ENCODE measurements at places on chromosomes 3 and 15.
A peak's percentile ranks its signal among the peaks of the same experiment; 100 is the strongest.

DNA sequence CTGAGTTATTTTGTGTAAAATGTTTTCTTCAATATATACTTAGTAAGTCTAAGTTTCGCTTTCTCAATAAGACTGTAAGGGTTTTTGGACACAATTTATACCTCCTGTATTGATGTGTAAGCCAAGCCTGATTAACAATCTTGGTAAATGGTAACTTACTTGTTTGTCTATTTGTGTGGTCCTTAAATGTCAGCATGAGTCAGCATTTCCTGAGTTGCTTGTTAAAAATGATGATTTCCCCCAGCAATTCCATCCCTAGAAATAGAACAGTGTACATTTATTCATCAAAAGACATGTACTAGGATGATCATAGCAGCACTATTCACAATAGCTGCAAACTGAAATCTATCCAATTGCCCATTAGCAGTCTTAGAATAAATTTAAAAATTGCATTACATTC is 53.4 kb upstream of the LRIG1 start:
- no peak for DNase-seq

DNA sequence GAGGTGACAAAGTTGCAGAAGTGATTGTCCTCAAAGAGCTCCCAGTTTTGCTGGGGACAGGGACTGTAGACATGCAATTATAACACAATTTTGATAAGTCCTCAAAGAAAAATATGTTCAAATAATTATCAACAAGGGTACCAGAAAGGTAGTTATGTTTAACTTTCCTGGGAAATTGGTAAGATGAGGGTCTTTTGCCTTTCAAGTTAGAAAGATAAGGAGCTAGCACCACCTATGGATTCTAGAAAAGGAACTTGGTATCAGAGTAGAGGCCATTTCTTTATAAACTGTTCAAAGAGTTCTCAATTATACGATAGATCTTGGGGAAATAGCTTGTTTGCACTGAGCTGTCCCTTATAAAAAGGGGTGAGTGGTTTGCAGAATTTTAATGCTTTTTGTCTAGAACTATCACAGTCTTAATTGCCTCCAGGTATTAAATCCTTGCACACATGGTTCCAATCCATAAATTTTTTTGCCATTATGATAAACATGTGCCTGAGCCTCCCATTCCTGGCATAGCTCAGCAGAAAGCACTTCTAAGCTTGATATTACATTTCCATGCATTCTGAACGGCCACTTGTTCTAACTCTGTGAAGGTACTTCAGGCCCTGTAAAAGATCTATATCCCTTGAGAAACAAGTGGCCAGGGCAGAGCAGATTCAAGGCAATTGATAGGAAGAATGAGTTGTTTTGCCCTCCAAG is 247.5 kb upstream of the LRIG1 start:
- DNase-seq, result no peak

DNA sequence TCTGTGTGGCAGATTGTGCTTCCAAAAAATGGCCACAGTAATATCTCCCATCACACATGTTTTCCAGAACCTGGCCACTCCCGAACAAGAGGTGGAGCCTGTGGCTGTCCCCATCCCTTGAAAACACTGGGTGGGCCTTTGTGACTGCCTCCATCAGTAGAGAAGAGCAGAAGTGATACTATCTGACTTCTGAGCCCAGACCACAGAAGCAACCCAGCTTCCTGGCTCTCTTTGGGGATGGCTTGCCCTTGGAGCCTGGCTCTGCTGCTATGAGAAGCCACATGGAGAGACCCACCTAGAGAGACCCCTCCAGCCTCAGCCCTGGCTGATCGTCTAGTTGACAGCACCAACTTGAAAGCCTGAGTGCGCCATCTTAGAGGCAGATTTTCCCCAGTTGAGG is 39.8 kb upstream of the CMTM8 start:
- no peak for DNase-seq

GRCh38 chr3:23084367-23084766 is 118.8 kb upstream of the UBE2E2 start:
- no peak for DNase-seq

- DNase-seq, result peak; percentile 26
Observed at GRCh38 chr15:28075573-28075972, 23.5 kb downstream of the OCA2 start.

DNA sequence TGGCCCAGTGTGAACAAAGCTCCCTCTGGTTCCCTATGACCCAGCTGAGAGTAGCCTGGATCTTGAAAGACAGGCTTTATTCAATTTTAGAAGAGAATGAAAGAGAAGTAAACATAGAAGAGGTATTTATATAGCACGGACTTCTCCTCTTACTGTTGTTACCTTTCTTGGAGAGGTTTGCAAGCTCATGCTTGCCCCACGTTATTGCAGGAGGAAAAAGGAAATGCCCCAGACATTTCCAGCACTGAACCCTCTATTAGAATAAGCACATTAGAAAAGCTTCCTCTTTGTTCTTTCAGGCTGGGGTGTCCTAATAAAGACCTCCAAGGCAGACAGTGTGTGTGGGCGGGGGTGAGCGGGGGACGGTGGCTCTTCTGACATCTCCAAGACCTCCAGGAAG is 98.7 kb upstream of the AGBL1 start:
- no peak for DNase-seq

- DNase-seq, result no peak
Observed at GRCh38 chr3:12560505-12561190, 3.8 kb downstream of the MKRN2 start.

DNA sequence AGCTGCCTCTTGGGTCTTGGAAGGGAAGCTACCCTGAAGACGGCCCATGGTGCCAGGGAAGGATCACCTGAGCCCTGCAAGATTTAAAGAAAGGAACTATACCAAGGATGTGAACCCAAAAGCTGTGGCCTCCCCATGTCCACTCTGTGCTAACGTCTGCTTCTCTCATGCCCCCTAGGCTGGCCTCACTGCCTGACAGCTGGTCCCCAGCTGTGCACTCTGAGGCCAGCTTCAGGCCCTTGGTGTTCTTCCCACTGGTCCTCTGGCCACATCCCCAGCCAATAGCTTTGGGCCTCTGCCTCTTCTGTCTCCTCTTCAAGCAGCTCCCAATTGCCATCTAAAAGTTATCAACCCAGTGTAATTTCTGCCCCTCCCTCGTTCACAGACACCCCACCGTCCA is 5.2 kb upstream of the LRRK1 start:
- no peak for DNase-seq

- DNase-seq, result peak; percentile 96
Observed at GRCh38 chr15:80989518-80990478, at the start of gene MESD. Gene MESD (minus strand): TSS chr15:80989819. CDS start chr15:80989791, 28 bp downstream.

DNA sequence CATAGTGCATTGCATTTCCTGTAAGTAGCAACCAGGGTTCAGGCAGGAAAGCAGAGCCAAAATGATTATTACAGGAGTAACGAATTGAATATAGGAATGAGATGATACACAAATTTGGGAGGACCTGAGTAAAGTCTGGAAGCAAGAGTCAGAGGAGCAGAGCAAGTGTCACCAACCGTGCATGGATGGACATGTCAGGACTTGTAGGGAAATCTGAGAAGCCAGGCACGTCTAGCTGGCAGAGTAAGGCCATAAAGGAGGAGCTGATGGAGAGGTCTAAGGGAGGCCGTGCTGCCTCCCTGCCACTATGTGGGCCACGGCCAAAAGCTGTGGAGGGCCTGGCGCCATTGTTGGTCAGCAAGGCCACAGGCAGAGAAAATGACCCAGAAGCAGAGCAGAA is 22.4 kb downstream of the GJD2 start:
- no peak for DNase-seq

DNA sequence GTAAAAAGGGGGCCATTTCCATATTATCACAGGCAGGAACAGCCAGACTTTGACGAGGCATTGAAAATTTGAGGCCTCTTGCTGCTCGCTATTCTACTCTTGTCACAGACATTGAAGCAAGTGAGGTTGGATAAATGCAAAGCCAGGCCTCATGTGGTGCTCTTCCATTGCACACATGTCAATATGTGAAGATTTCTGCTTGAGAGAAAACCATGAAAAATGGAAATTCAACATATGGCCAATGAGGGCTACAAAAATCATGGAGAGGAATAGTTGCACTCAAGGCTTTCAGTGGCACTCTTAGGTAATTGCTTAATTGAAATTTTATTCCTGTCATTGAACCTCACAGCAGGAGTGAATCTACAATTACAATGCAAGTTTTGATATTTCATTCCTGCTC is 185.6 kb upstream of the MBNL1 start:
- DNase-seq, result no peak

GRCh38 chr15:78282324-78282723 is 17.1 kb downstream of the SKIC8 start:
- DNase-seq, result no peak

- DNase-seq, result no peak
Observed at GRCh38 chr15:29728418-29728817, 93.8 kb downstream of the TJP1 start.

GRCh38 chr3:133670525-133670995 is 8.8 kb upstream of the TOPBP1 start:
- no peak for DNase-seq

GRCh38 chr3:66093981-66094380 is 55.3 kb upstream of the MAGI1 start:
- no peak for DNase-seq

- DNase-seq, result no peak
Observed at GRCh38 chr3:125128861-125129501, 73.2 kb upstream of the HEG1 start.

- no peak for DNase-seq
Observed at GRCh38 chr15:101114166-101114565, 137.7 kb downstream of the CHSY1 start.

DNA sequence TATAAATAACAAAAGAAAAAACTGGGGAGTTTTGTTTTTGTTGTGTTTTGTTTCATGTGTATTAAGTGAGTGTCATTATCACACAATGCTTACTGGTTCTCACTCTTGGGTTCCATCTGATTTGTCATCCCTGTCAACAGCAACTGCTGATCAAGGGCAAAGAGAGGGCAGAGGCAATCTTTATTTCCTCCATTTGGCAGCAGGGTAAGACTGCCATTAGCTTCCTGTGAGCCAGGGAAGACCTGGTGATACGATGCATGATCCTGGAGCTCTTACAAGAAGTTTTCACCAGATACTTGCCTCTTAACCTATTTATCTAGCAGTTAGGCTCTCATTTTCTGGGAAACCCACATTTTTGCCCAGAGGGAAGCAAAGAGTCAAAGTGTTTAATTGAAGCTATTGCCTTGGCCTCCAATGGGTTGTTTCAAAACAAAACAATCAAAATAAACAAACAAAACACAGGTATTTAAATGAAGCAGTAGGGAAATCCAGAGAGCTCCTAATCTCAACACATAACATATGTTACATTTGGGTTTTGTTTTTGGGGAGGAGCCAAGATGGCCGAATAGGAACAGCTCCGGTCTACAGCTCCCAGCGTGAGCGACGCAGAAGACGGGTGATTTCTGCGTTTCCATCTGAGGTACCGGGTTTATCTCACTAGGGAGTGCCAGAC is 529.8 kb downstream of the MAGI1 start:
- no peak for DNase-seq

DNA sequence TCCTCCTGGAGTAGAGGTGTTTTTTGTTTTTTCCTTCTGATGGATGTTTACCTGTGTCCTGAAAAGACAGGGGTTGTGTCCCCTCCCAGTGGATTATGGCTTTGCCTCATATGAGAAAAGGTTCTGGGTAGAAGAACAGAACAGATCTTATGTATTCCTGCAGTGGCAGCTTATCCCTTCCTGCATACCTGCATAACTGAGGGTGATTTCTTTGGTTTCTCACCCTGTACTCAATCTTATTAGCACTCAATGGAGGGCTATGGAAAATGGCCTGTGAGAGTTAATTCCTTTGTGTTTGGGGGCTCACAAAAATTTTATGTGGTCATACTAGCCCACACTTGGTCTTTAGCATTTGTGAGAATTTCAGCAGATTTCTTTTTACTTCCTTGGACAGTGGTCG is 482.0 kb upstream of the ONECUT1 start:
- DNase-seq, result no peak

DNA sequence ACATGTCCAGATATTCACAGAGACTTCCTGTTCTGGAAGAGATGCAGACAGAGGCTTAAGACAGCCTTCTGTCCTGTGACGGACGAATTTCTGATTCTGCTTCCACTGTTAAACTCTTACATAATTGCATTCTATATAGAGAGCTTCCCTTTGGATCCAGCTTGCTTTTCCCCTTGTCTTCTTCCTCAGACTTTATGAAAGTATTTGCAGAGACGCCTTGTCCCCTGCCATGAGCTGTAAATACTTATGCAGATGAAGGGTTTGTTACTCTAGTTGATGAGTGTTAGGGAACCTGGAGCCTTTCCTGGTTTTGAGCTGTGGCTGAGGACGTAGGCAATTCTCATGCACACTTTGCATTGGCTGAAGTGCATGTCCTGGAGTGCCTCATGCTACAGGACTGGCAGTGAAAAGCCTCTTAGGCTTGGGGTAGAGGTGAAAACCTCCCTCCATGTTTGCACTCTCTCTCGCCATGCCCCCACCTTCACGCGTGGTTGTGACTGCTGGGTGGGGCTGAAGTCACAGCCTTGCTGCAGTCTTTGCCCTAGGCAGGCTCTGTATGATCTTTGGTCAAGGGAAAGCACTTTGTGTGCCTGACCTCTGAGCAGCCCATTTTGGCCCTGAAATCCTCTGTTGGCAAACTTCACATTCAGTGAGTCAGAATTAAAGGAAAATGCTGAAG is 286.6 kb downstream of the PTPRG start:
- DNase-seq, result no peak

GRCh38 chr3:23166276-23166675 is 36.9 kb upstream of the UBE2E2 start:
- DNase-seq, result peak; percentile 8

- DNase-seq, result peak; percentile 88
Observed at GRCh38 chr3:52240059-52240885, 1.3 kb upstream of the TWF2 start.

DNA sequence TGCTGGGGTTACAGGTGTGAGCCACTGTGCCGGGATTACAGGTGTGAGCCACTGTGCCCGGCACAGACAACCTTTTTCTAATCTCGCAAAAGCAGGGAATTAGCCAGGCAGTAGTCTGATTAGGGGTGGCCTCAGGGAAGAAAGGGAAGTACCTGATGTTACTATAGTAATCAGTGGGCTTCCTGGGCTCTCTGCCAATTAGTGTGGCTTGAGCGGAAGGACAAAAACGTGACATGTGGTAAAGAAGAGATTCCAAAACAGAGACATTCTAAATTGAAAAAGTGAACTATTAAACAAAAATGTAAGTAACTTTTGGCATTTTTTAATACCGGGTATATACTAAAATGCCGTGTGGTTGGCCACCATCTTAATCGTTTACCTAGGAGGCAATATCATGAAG is 48.1 kb downstream of the CFAP20DC start:
- no peak for DNase-seq

DNA sequence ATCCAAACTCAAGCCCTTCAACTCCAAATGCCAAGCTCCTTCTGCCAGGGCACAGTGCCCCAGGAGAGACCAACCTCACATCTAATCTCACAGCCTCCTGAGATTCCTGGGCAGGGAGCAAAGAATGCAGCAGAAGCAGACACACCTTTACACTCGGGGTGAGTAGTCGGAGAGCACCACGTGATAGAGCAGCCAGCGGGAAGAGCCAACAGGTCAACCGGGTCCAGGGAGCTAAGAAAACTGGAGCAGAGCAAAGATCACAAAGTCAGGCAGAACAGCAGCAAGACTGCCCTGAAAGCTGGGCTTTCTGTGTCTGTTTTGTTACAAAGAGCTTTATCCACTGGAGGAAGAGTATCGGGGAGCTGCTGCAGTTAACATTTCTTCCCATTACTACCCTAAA is 4.2 kb downstream of the B3GALNT1 start:
- no peak for DNase-seq

- no peak for DNase-seq
Observed at GRCh38 chr15:25427861-25428260, 11.0 kb downstream of the UBE3A start.

GRCh38 chr15:98154863-98155262 is 194.4 kb downstream of the ARRDC4 start:
- no peak for DNase-seq
